ENCODE measurements at places on chromosomes 3 and 15. TPM values are rescaled to one million over a fixed set of nuclear protein-coding genes. Genes with fewer than 3 reads are reported as not detected.

The P2RY12 gene
- not detected for total RNA-seq

The CTSH gene
- total RNA-seq = 3.5 TPM

The AGBL1 gene
- not detected for total RNA-seq

The PLXNB1 gene
- 5.6 TPM for total RNA-seq

The PCOLCE2 gene
- 27.8 TPM for total RNA-seq

The CNBP gene
- 269 TPM for total RNA-seq

The SLC6A20 gene
- total RNA-seq = not detected

The MAGEL2 gene
- under 0.01 TPM for total RNA-seq

The CCDC9B gene
- total RNA-seq = 18.0 TPM

The GOLGA8S gene
- total RNA-seq = not detected

The MINAR1 gene
- 0.38 TPM for total RNA-seq

The PLAAT1 gene
- not detected for total RNA-seq

The IL5RA gene
- total RNA-seq = not detected

The CCR8 gene
- total RNA-seq = not detected

The ANKRD34C gene
- total RNA-seq = not detected

The CORO2B gene
- total RNA-seq = 12.3 TPM

The ACTC1 gene
- not detected for total RNA-seq

The PLSCR2 gene
- total RNA-seq = not detected

The PIF1 gene
- total RNA-seq = 6.8 TPM
